Activated gamma-delta T cell treated with Interleukin-2 at 50 U/mL for 16 hours (primary cell): ENCODE measurements at places on chromosomes 6 and 20.

DNA sequence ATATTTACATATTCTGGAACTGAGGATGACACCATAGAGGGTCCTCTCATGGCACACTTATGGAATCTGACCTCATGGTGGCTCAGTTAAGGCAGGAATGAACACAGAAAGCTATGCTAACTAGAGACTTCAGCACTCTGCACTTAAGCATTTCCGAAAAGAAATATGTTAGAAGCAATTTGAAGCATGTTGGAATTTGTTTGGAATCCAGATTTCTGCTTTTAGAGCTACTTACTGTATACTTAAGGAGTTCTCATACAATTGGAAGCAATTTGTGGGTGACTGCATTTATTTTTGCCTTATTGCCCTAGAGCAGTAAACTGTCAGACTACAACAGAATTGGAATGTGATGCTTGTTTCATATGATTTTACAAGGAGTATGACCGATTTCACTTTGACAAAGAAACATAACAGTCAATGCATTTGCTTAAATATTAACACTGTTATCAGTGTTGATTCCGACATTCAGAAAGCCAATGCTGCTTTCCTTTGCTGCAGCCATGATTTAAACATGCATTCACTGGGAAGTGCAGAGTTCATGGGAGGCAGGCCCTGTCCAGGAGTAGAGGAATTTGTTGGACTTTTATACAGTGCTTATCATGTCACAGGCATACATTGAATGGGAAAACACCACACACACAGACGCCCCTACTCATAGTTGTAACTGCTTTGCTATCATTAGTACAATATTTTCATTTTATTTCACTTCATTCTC lies 244.4 kb downstream of the SAMD5 start:
- no peak for DNase-seq

GRCh38 chr6:40845553-40845952 lies 193.5 kb downstream of the UNC5CL start:
- DNase-seq: no peak

GRCh38 chr6:134588267-134588666 lies 270.4 kb upstream of the SGK1 start:
- no peak for DNase-seq

DNA sequence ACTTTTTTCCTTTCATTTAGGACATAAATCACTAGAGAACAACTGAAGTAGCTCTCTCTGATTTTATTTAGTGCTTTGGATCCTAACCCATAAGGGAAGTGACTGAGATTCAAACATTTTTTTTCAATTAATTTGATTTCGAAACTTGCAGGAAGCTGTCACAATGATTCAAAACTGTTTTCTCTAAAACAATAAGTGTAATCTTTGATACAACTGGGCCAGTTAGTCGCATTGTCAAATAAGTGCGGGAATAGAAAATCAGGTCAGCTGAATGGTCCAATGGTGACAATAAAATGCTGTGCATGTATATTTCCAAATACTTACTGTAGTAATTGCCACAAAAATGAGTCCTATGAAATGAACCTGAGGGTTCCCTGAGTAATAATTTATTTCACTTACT lies 930.8 kb downstream of the TFAP2A start:
- DNase-seq: no peak

DNA sequence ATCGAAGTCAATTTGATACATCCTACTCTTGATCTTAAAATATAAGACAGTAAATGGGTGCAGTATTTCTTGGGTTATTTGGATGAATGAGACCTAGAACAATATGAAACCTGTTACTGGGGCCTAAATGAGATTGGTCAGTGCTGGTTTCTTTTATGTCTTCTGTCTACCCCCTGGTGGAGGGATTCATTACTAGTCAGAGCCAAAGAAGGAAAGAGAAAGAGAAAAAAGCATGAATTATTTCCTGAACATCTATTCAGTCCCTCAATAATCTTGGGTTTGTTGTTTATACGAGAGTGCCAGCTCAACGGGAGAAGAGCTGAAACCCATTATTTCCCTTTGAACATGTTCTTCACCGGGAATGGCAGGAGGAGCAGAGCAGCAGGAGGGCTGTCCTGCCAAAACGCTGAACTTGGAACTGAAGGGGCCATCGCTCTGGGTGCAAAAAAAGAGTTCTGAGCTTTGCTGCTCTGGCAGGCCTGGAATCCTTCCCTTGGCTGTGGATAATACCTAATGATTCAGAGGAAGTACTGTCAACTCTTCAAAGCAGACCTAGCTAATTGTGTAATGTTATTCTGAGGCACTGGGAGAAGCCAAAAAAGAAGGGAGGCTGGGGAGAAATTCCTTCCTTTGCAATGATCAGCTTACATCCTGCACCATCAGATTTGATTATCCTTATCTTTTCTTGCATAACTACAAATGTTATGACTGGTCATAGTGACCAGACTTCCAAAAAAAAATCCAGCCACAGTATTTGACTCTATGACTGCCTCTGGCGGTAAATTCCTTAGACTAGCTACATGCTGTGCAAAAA lies 72.0 kb downstream of the BLOC1S5 start:
- no peak for DNase-seq
